ENCODE measurements at places on chromosomes 2 and 18.

DNA sequence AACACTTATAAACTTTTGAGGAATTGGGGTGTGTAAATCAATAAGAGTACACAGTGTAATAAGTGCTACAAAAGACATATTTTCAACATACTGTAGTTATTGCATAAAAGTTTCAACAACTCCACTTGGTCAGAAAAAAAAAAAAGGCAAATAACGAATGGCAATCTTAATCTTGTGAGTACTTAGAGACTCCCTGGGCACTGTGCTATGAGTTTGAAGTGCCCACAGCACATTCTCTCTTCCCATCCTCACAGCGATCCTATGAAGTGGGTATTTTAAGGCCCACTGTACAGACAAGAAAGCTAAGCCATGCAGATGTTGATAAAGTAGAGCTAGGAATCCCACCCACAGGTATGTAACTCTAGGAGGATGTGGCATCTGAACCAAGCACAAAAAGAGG is 112.3 kb downstream of the STK39 start:
- DNase-seq: no peak

GRCh38 chr2:7649461-7650228 is 732.4 kb downstream of the RNF144A start:
- DNase-seq: no peak

- DNase-seq: no peak
Measured at GRCh38 chr2:3692375-3692774, 11.0 kb upstream of the DCDC2C start.

DNA sequence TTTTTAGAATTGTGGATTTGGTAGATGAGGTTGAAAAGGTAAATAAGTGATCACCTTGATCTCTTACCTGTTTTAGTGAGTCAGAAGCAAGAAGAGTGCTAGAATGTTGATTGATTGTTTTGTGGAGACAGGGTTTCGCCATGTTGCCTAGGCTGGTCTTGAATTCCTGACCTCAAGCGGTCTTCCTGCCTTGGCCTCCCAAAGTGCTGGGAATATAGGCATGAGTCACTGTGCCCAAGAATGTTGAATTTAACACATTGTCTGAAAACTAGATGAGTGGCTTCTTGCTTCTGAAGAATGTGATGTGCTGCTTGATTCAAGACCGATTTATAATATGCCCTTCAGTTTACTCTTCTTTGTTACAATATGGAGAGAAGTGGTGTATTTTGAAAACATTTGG is 121.3 kb downstream of the FMNL2 start:
- DNase-seq: no peak

DNA sequence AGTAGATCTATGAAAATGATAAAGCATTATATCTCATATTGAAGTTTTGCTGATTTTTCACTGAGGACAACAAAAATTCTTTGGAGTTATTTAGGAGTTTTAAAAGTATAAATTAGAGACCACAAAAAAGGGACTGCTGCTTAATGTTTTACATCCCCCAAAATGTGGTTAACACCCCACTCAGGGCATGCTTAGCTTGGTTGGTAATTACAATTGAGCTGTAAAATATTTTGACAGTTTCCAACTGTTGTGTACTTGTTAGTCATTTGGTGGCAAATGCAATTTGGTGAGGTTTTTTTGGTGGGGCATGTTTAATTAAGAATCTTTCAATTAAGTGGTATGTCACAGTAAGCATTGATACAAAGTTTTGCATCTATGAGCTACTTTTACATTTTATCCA is 137.3 kb upstream of the OTX1 start:
- DNase-seq: no peak

GRCh38 chr18:63962137-63962536 is 7.7 kb upstream of the SERPINB8 start:
- no peak for DNase-seq

DNA sequence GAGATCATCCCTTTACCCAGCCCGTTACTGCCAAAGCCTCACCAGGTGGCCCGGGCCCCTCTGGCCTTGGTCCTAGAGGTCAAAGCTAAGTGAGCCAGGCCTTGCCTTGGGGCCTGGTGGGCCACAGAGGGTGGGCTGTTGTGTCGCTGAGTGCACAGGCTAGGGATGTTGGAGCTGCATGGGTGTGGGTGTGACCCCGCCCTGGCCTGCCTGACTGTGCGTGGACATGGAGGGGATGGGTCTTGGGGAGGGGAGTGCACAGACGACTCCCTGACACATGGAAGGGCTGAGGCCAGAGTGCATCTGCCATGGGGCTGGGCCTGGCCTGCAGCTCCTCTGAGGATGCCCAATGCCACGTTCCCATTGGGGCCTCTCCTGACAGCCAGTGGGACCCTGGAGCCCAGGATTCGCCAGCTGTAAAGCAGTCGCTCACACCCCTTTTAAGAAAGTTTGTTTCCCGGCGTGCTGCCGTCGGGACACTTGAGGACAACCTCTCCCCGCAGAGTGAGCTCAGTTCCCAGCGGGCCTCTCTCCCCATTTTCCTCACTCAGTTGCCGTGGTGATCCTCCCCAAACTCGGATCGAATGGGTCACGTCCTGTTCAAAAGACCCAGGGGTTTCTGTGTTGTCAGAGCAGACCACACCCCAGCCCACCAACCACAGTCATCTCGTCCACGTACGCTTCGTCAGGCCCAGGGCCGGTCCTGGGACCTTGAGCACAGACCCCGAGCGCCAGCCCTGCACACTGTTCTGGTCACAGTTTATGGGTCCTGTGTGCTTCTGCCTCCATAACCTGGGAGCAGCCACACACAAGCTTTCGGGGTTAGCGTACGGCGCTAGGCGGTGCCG is 93.5 kb downstream of the NFATC1 start:
- no peak for DNase-seq

DNA sequence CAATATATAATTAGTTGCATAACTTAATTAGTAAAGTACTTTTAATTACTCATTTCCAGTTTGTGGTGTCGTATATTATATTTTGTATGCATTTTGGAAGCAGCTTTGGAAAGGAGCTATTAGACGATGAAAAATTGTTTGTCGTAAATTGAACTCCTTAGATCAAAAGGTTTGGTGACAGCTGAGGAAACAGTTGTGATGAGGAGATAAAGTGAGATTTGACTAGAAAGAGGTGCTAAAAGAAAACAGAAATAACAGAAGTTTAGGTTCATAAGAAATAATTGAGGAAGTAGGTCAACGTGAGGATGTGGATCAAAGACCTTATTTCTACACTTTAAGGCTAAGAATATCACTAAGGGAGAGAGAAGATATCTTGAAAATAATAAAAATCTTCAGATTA is 141.9 kb upstream of the NETO1 start:
- no peak for DNase-seq

GRCh38 chr2:65620026-65620425 is 187.6 kb upstream of the SPRED2 start:
- no peak for DNase-seq

GRCh38 chr2:129913695-129914495 is 65.6 kb upstream of the RAB6C start:
- DNase-seq: no peak

- DNase-seq: no peak
Measured at GRCh38 chr2:95266781-95267430, 7.3 kb upstream of the PROM2 start.

GRCh38 chr2:60337142-60337497 is 216.3 kb downstream of the BCL11A start:
- no peak for DNase-seq

DNA sequence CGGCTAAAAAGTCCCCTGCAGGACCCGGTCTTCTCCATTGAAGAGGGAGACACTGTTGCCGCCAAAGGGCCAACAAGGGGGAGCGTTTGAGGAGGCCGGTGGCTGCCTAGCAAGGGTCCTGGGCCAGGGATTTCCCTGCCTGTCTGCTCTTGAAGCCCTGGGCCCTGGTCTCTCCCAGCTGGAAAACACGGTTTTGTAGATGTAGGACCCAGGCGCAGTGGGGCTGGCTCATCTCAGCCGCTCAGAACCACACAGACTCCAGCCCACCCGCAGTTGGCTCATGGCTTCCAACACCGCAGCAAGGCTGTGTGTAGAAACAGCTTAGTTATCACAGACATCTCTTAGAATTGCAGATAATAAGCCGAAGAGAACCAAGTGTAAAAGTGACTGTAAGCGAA is 57.1 kb upstream of the TWIST2 start:
- DNase-seq: no peak

DNA sequence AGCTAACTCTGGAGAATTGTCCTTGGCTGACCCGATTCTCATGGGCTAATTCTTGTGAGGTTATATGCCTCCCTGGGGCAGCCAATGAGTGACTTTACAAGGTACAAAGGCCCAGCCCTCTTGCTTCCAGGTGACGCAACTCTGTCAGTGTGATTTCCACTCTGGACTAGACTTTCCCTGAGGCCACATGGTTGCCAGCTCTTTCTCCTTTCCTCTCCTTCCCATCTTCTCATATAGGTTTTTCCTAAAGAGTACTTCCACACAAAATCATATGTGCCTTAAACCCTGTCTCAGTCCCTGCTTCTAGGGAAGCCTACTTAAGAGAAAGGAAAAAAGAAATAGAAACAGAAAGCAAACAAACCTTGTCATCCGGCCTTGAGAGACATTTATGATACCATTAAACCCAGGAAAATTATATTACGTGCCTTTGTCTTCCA is 226.2 kb upstream of the ZSWIM2 start:
- no peak for DNase-seq

- no peak for DNase-seq
Measured at GRCh38 chr2:11175293-11175795, 20.1 kb downstream of the SLC66A3 start.

- DNase-seq: no peak
Measured at GRCh38 chr2:223894009-223894408, 51.1 kb downstream of the WDFY1 start.

GRCh38 chr2:106267997-106268396 is 73.9 kb upstream of the UXS1 start:
- DNase-seq: no peak

- no peak for DNase-seq
Measured at GRCh38 chr18:64886995-64887394, 738.1 kb upstream of the LINC00305 start.

GRCh38 chr2:47259829-47260228 is 104.7 kb upstream of the STPG4 start:
- DNase-seq: no peak

- DNase-seq: peak; percentile 40
Measured at GRCh38 chr2:241659150-241659739, 21.8 kb downstream of the ATG4B start.

DNA sequence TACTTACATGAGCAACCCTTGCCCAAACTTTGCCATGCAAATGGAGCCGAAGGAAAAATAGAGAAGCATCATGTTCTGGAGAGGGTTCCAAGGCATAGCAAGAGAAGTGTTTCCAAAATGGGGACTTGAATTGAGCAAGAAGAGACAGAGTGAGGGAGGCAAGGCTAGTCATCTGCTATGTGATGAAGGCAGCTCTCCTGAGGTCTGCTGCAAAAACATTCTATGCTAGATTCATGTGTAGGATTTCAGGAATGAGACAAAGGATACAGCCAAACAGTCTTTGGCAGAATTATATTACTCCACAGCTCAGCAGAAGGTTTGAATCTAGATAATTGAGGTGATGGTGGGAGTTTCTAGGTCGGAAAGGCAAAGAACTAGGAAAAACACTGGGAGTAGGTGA is 24.1 kb upstream of the MRPL19 start:
- DNase-seq: no peak

DNA sequence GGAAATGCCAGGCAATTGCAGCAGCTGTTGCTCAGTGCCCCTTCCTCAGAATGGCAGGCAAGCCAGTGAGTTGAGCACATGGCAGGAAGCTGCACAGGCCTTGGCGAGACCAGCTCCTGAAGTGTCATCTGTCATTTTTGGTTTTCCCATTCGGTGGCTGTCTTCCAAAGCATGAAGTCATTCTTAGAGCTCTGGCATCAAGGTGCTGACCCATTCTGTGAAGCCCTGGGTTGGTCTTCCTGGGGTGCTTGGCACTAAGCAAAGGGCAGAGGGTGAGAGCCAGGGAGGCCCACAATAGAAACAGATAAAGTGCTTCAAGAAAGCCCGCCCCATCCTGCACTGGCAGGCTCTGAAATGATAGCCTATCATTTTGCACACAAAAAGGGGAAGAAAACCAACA is 150.5 kb downstream of the VAPA start:
- no peak for DNase-seq

DNA sequence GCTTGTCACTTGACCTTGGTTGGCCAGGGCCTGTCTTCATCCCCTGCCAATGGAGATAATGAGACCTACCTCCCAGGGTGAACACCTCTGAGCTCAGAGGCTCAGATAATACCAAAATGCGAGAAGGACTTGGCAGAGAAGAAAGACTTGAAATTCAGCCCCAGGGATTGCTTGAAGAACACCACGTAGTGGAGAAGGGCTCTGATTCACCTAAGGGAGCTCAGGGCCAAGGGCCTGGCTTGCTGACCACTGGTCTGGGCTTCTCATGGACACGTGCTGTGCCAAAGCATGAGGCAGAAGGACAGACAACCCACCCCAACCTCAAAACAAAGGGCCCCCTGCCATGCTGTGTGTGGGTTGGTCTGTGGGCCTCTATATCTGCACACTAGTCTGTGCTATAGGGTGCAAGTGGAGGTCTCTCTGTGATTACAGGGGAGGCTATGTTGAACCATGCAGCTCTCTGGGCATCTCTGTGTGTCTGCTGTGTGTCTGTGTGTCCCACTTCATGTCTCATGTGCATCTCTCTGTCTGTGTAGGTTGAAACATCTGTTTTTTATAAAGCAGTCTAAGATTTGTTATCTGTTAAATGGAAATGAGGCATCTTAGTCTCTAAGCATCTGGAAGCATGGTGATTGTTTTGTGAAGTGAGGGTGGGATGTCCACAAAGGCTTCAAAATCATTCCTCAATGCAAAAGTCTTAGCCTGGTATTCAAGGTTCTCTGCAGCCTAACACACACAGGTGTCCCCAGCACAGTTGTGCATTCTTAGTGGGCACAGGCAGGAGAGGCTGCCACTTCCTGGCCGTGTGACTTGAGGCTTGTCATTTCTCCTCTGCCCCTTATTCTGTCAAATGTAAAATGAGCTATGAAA is 61.0 kb upstream of the EPAS1 start:
- no peak for DNase-seq

GRCh38 chr2:41410011-41410410 is 637.8 kb upstream of the PKDCC start:
- DNase-seq: no peak

DNA sequence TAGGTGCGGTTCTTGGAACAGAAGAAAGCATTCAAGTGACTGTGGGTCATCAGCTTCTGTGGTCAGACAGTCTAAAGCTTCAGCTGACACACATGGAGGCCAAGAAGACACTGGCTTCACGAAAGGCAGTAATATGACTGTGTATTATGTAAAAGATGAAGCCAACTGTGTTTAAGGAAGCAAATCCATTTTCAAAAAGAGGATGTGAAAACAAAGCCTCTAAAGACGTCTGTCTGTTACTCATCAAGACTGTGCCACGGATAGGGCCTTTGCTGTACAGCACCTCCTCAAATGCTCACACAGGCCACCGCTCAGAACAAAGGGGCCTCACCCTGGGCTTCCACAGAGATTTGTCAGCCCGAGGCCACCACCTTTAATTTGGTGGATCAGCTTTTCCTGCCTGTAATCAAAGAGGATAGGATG is 21.1 kb upstream of the TMEM163 start:
- DNase-seq: no peak
